ENCODE measurements at places on chromosomes 1 and 21.

GRCh38 chr1:92298213-92298572 is 594 bp downstream of the GLMN start:
- no peak for DNase-seq

- DNase-seq: no peak
Measured at GRCh38 chr1:168706391-168706992, 22.5 kb downstream of the DPT start.

DNA sequence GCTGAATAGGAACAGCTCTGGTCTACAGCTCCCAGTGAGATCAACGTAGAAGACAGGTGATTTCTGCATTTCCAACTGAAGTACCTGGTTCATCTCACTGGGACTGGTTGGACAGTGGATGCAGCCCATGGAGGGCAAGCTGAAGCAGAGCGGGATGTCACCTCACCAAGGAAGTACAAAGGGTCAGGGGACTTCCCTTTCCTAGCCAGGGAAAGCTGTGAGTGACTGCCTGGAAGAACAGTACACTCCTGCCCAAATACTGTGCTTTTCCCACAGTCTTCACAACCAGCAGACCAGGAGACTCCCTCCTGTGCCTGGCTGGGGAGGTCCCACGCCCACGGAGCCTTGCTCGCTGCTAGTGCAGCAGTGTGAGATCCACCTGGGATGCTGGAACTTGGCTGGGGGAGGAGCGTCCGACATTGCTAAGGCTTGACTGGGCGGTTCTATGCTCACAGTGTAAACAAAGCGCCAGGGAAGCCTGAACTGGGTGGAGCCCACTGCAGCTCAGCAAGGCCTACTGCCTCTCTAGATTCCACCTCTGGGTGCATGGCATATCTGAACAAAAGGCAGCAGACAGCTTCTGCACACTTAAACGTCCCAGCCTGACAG is 14.7 kb downstream of the CR1L start:
- DNase-seq: no peak

DNA sequence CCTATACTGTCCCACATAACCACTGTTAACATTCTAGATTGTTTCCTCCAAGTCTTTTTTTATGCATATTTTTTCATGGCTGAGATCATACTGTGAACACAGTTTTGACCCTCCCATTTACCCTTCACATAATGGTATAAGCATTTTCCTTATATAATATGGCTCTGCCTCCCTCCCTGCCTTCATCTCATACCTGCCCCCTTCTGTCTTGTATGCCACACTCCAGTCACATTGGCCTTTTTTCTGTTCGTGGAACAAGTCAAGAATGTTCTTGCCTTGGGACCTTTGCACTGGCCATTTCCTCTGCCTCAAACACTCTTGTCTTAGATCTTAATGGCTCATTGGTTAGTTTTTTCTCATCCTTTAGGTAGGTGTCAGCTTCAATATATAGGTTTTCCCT is 24.3 kb upstream of the ELAVL4 start:
- no peak for DNase-seq

- no peak for DNase-seq
Measured at GRCh38 chr1:212485913-212486618, 53.3 kb downstream of the NENF start.

DNA sequence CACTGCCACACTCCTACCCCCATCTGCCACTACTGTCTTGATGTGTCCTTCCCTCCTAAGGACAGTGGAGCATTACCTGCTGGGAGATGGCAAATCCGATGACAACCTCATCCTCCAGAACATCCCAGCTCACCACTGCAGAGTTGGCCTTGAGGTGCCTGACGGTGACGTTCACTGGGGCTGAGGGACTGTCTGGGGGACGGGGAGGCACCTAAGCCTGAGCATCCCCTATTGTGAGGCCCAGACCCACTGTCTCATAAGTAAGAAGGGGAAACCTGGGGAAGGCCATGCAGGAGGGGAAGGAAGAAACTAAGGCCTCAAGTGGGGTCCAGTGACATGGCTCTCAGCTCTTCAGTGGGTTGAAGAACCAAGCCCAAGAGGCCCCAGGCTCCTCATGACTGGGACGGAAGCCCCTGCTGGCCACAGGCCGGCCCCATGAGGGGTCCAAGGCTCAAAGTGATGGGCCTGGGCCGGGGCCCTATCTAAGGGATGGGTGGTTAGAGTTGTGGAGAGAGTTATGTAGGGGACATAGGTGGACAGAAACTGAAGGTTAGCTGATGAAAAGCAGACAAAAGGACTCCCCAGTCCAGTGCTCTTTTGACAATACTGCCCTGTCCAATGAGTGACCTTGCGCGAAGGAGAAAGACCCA is 1.8 kb downstream of the FNDC5 start:
- no peak for DNase-seq

DNA sequence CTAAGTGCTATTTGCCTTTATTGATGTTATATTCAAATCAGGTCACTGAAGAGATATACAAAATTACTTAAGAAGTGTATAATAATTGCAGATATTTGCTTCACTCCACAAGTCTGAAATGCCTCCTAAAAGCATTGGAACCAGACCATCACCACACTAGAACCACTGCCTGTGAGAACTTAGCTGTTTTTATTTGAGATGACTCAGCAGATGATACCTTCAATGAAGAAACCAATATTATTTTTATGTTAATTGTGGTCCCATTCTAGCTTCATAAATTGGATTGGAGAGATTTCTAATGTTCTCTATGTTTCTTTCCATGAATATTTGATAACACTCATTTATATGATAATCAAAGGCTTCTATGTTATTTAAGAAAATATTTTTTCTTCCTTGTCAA is 740.6 kb downstream of the KCNT2 start:
- DNase-seq: no peak

DNA sequence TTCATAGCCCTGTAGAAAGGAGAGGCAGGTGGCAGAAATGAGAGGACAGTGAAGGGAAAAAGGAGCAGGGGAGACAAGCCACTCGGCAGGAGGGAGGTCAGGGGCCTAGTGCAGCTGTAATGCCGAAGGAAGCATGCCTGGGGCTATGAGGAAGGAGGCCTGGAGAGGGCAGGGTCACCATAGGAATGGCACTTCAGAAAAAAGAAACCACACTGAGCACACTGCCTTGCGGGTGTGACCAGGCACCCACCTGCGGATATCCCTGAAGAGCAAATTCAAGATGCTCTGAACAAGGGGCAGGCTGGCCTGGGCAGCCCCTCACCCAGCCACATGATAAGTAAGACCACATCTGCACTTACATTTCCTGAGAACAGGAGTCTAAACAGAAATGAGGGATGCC is 104.7 kb downstream of the JAK1 start:
- no peak for DNase-seq

DNA sequence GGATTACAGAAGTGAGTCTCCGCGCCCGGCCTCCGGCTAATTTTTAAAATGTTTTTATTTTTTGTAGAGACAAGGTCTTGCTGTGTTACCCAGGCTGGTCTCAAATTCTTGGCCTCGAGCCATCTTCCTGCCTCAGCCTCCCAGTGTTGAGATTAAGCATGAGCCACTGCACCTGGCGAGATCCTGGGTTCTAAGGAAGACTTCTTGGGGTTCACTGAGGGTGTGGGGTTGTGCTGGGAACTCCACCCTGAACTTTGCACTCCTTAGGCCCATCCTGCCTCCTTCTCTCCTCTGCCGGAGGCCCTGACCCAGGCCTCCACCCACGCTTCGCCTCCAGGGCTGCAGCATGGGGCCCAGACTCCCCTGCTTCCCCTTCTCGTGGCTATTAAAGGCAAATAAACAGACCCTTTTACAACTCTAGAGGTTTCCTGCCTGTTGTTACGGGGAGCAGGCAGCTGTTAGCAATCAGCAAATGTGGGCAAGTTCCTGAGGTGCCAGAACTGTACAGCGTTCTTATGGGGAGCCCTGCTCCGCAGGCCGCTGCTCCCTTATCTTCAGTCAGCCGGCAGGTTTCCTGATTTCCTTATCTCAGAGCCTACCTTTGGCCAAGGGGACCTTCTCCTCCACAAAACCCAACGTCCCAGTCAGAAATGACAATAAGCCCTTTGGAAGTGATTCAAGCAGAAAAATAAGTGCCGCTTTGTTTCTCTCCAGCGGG is 41.0 kb upstream of the LIN9 start:
- DNase-seq: no peak

Data from cerebellar nuclear complex (tissue), 1 donor.